Cardiac septum (tissue), 1 donor: ENCODE measurements at places on chromosomes 6 and 20.

DNA sequence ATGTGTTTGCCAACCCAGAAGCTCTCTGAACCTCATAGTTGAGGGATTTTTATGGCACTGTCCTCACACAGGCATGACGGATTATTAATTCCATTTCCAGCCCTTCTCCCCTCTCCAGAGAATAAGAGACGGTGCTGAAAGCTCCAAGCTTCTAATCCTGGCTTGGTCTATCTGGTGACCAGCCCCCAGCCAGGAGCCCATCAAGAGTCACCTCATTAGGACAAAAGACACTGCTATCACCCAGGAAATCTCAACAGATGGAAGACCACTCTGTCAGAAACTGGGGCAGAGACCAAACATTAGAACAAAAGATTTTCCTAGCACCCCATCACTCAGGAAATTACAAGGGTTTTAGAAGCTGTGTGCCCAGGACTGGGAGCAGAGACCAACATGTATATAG lies 48.2 kb downstream of the STMND1 start:
- no peak for DNase-seq

GRCh38 chr6:50791900-50792508 lies 26.7 kb upstream of the TFAP2B start:
- no peak for DNase-seq

DNA sequence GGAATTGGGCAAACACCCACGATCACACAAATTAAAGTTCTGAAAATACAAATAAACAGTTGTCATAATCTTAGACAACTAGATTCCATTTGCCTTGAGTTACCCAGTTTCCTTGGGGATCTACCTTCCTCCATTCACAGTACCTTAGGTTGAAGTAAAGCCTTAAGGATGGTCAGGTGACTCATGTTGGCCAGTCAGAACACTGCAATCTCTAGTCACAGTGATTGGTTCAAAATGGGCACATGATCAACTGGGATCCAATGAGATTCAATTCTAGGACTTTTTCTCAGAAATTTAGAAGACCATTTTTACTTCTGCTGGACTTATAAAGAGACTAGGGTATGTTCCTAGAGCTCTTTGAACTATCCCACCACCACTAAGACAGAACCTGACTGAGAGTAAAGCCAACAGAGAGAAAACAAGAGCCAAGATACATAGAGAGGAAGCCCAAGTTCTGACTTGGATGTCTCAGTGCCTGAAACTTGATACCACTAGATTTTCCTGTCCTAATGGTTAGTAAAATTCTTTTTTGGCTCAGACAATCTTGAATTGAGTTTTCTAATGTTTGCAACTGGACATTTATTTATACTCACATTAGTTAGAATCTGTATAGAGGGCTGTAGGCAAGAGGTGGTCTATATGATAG lies 8.6 kb upstream of the CLIC5 start:
- no peak for DNase-seq

- DNase-seq, result no peak
Observed at GRCh38 chr20:56381501-56381900, 10.5 kb downstream of the AURKA start.

DNA sequence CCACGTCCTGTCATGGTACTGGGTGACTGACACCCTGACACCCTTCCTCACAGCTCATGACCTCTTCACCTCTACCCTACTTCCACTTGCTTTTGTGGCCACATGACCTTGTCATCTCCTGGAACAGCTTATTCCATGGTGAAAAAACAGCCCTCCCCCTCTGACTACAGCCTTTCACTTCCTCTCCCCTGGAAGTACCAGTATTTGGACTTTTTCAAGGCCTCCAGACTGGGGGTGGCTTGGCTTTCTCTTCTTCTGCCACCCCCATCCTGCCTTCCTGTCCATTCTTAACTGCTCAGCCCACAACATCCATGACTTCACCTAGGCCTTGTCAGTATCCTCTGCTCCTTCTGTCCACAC lies 168.4 kb downstream of the CARMIL1 start:
- no peak for DNase-seq

- DNase-seq, result no peak
Observed at GRCh38 chr6:9439621-9440330, 975.1 kb downstream of the TFAP2A start.

GRCh38 chr6:108735310-108736001 lies 112.8 kb upstream of the ARMC2 start:
- no peak for DNase-seq

DNA sequence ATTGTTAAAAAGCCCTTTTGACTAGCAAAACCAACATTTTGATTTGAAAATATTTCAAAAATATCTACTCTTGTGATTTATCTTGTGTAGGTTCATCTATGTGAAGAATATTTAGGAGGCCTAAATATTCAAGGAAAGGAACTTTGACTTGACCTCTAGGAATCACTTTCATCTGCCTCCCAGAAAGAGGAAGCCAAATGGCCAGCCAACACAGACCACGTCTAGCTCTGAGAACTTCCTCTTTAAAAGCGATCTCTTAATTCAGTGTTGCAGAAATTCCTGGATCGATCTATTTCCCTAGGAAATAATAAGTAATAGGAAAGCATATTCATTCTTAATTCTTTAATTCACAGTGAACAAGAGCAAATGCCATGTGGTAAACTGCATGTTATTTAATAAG lies 9.6 kb upstream of the MOXD1 start:
- no peak for DNase-seq

GRCh38 chr6:81383472-81383871 lies 369.0 kb downstream of the TENT5A start:
- no peak for DNase-seq

DNA sequence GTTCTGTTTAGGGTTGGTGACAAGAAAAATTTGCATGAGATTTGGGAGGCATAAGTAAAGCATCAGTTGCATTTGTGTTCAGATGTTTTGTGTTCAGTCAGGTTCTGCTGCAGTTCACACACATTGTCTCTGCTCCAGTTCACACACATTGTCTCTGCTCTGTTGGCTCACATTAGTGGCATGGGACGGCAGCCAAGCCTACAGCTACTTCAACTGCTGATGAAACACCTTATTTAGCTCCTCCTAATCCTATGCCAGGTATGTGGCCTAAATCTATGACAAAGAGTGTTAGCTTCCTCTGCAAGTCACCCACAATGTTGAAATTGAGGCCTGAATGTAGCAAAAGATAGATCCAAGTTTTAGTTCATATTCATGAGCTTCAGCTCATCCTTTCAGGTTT lies 278.1 kb upstream of the SYNCRIP start:
- peak; percentile 75 for DNase-seq

DNA sequence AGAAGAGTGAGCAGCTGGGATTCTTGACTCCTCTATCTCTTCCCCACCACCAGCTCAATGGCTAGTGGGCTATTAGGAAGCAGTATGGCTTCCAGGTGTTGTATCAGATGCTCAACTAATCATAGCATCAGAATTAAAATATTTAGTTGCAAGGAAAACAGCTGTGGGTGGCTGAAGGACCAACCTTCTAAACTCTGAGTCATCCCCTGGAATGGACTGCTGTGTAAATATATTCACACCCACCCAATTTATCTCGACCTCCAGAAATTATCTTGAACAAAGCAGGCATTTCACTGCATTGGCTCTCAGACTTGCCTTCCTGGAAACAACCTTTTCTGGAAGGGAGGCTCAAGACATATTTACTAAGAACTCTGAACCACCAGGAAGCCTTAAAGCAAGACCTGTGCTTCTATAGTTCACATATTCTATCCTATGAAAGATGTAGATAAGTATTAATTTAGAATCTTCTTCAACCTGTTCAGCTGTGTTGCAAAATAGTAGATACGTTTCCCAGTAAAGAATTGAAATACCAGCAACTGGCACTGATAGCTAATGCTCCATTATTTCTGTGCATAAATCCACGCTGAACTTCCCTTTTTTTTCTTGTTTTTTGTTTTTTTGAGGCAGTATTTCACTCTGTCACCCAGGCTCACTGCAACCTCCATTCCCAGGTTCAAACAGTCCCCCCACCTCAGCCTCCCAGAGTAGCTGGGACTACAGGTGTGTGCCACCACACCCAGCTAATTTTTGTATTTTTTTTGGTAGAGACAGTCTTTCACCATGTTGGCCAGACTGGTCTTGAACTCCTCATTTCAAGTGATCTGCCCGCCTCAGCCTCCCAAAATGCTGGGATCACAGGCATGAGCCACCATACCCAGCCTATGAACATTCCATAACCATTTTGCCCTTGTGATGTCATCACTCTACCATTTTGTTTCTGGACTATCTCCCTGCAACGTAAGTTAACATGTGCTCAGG lies 56.9 kb upstream of the CD2AP start:
- no peak for DNase-seq

DNA sequence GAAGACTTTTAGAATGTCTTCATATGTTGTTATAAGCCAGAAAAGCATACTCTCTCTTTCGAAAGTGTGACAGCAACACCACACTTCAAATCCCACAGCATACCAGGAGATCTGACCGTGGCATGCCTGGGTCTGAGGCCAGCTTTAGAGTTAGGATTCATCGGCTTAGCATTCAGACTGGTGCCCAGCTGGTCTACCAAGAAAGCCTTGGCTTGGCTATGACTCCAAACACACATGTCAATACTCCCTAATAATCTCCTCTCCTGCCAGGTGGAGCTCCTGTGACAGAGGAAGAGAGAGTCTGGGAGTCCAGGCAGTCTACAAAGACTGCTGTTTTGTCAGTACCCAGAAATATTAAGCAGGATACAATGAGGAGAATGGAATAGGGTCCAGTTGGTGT lies 77.1 kb upstream of the MAN1A1 start:
- no peak for DNase-seq

GRCh38 chr6:24391756-24392405 lies 10.9 kb upstream of the MRS2 start:
- DNase-seq, result no peak

- DNase-seq, result no peak
Observed at GRCh38 chr6:110428153-110428552, 12.8 kb upstream of the DDO start.

GRCh38 chr6:42230345-42231321 lies 13.0 kb upstream of the MRPS10 start:
- DNase-seq, result no peak

DNA sequence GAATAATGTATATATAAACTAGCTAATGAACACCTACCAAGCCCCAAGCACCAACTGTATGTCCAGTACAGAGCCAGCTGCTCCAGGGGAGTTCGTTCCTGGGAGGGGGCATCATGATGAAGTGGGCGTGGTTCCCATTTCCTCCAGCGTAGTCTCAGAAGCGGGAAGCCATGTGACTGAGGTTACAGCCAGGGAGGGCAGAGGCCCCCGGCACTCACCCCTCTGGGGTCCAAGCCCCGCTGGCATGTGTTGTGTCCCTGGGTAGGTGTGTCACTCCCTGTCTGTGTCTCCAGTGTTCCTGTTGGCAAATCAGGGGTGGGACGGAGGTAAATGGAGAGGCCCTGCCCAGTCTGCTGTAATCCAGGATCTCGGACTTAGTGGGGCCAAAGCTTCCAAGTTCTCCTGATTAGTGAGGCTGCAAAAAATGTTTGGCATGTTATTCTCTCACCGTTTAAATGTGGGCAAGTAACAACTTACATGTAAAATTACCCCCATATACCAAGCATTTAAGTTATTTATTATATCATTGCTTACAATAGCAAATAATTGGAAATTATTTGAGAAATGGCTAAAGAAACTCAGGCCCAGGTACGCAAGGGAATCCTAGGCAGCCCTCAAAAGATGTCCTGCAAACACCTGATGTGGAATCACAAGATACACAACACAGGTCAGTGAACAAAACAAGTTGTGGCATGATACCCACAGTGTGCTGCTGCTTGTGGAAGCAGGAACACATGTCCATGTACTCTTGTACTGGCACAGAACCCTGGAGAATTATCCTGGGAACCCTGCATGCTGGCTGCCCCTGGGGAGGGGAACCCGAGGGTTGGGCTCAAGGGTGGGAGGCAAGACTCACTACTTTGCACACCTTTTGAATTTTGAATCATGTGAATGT lies 22.2 kb downstream of the FAM110A start:
- no peak for DNase-seq

DNA sequence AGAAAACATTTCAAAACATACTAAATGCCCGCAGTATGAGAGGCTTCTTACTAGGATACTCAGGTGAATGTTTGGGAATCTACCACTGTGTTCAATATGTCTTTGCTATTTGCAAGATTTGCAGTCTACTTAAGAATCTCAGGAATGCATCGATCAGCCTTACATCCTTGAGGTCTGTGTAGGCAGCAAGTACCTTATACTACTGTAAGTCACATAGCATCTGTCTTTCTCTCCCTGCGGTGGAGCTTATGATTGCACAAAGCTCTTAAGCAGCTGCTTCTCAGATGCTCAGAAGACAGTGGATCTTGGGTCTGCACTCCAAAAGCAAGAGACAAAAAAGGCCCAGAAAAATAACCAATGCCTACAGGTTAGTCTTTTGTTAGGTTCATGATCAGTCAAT lies 21.4 kb downstream of the PCSK2 start:
- DNase-seq, result no peak

DNA sequence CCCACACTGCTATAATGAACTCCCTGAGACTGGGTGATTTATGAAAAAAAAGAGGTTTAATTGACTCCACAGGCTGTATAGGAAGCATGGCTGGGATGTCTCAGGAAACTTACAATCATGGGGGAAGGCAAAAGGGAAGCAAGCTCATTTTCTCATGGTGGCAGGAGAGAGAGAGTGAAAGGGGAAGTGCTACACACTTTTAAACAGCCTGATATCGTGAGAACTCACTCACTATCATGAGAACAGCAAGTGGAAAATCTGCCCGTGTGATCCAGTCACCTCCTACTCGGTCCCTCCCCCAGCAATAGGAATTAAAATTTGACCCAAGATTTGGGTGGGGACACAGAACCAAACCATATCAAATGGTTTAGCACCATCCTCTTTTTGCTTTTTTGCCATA lies 116.6 kb upstream of the CEP162 start:
- no peak for DNase-seq

DNA sequence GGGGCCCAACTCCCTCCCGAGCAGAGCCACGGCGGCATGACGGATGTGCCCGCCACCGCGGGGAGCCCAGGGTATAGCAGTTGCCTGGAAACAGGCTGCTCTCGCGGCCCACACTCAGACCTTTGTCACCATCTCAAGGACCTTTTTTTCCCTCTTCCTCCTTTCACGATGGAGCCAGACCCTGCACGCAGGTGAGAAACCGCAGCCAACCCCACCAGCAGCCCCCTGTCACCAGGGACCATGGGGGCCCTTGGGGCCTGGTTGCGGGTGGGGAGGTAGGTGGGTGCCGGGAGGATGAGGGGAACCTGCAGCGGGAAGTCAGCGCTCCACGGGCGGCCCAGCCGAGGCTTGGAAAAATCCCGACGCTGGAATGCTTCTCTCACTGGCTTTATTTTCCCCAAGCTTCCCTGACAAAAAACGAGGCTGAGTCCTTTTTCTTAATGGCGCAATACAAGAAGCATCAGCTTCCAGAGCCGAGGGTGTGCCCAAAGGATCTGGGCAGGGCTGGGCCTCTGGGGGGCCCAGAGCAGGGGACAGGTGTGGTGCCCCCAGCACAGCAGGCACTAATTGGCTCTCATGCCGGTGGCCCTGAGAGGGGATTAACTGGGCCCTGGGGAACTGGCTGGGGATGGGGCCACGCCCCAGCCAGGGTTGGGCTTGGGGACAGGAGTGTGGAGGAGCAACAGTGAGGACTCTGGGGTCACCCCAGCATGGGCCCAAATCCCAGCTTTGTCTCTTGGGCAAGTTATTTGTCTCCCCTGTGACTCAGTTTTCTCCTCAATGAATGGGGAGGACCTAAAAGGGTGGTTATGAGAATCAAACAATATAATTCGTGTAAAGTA lies 23.9 kb downstream of the NOL4L start:
- DNase-seq, result no peak

GRCh38 chr6:166045860-166046200 lies 121.8 kb downstream of the TBXT start:
- no peak for DNase-seq
